ENCODE measurements at places on chromosomes 2 and 18. TPM values are rescaled to one million over a fixed set of nuclear protein-coding genes. Genes with fewer than 3 reads are reported as not detected.

- DNase-seq: peak; percentile 20
Observed at GRCh38 chr2:152627351-152627957, 89.8 kb downstream of the PRPF40A start.

The STAT4 gene
- 0.39 TPM for total RNA-seq

DNA sequence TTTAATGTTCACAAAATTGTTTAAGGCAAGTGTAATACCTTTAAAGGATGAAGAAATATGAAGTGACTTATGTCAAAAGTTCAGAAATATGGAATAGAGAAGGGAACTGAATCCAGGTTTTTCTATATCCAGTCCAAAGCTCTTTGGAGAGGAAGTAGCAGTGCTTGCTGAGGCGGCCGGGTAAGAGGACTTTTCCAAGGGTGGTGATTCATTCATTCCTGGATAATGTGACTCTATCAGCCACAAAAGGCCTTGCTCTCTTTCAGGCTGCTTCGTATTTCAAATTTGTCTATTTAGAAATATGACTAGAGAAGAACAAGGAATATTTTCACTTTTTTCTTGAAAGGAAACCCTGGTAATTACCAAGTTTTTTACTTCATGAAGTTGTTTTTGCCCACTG lies 830.1 kb upstream of the ZEB2 start:
- no peak for DNase-seq

The NCKAP5 gene
- total RNA-seq: 0.03 TPM

The ASB18 gene
- total RNA-seq: not detected

The MTLN gene
- 130 TPM for total RNA-seq

The STPG4 gene
- total RNA-seq: 6.9 TPM

DNA sequence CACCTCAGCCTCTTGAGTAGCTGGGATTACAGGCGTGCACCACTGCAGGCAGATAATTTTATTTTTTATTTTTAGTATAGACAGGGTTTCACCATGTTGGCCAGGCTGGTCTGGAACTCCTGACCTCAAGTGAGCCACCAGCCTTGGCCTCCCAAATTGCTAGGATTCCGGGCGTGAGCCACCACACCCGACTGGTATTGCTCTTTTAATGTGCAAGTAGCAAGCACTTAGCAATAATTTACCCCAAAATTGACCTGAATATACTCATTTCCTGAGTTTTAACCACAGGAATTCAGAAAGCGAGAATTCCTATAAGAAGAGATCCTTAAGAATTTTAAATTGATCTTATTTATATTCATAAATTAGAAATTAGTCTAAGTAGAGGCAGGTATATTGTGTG lies 169.1 kb downstream of the CDH2 start:
- DNase-seq: no peak

The COL3A1 gene
- not detected for total RNA-seq

- DNase-seq: no peak
Observed at GRCh38 chr2:181787310-181788048, 104.1 kb upstream of the ITPRID2 start.

DNA sequence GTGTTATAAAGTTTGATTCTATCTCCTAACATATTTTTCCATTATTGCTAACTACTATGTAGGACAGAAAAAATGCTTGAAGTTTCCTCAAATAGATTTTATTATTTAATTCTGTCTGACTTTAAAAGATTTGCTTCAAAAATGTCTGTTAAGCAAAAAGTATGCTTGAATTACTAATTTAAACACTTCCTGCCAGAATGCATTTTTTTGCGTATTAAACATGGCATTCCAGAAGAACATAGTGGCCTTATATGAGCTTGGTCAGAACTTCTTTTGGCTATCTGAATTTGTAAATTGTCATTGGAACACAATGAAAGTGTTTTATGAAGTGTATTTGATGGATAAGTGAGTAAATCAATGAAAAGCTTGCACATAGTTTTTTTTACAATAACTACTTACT lies 37.8 kb downstream of the MBD5 start:
- DNase-seq: no peak

- DNase-seq: no peak
Observed at GRCh38 chr2:148593421-148593820, 51.1 kb upstream of the EPC2 start.

The LOXHD1 gene
- not detected for total RNA-seq

The C2orf78 gene
- not detected for total RNA-seq

The DCC gene
- not detected for total RNA-seq

GRCh38 chr2:59005836-59006615 lies 764.9 kb upstream of the FANCL start:
- no peak for DNase-seq

The PRKAG3 gene
- not detected for total RNA-seq

DNA sequence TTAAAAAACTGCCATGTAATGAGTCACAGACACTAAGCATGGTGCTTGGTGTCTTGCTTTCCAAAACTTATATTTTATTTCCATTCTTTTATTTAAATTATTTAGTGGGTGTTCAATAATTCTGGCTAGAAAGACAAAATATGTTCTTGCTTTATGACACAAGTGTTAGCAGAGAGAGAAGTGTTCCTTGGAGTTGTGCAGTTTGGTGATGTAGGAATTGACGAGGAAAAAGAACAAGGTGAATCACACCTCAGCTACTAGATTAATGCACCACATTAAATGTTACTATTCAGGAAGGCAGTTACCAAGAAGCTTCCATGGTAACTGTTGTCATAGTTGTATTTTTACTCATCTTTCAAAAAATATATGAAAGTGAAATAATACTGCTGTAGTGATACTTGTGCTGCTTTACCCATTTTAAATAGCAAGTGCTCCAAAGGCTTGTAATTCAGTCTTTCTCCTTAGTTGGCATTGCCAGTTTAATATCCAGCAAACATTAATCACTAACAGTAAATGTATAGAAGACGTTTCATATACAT lies 28.3 kb downstream of the ADAM23 start:
- no peak for DNase-seq
